Spinal cord (tissue), 10 donors: ENCODE measurements at places on chromosomes 1 and 21.

DNA sequence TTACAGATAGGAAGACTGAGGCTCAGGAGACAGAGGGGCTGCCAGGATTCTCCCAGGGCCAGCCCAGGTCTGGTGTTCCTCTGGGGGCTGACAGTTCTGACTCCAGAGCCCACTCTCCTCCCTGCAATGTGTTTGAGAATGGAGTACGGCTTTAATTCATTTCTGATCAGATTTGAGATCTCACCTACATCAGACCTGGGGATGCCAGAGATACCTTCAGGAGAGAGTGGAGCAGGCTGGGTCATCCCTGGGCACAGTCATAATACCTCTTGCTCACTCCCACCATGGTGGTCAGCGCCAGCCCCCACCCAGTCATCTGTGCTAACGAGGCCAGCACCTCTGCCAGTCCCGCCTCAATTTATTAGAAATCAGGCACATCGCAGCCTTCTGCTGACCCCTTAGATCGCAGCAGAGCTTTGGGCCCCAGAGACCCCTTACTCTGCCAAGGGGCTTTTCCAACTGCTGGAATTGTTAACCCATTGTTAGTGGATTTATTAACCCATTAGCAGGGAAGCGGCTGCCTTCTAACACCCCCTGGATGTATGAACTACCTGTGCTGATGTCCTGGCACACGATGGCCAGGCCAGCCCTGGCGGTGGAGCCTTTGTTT lies 352.1 kb downstream of the MATN1 start:
- DNase-seq = no peak

GRCh38 chr1:241817331-241817792 lies 30.6 kb upstream of the EXO1 start:
- no peak for DNase-seq

DNA sequence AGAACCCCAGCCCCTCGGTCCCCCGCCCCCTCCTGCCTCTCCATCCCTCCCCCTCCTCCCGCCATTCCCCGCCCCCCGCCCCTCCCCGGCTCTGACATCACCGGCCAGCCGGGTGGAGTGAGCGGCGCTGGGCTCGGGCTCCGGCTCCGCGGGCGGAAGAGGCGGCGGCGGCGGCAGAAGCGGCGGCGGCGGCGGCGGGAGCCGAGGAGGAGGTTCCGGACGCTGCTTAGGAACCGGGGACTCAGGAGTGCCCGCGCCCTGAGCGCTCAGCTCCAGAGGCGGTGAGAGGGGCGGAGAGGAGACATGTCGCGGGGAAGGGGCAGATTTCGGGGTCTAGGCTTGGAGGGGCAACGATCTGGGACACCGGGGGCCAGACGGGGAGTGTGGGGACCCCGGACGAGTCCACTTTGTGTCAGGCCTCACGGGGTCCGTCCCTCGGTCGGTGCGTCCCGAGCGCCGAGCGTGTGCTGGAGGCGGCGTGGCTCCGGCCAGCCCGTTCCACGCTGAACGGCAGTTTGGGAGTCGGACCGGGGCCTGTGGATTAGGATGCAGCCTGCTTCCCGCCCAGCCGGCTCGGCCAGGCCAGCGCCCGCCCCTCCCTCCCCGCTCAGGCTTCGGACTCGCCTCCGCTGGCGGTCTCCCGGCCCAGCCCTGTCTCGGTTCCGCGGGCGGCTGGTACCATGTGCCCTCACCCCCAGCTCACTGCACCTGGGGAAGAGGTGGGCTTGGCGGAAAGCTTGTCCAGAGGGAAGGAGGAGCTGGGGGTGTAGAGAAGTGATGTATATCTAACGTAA lies at the start of gene PEA15:
PEA15 (plus strand) TSS at position 143 of the 794 bp plus-strand sequence. CDS start 6,161 bp downstream, outside the sequence.
- DNase-seq = no peak

DNA sequence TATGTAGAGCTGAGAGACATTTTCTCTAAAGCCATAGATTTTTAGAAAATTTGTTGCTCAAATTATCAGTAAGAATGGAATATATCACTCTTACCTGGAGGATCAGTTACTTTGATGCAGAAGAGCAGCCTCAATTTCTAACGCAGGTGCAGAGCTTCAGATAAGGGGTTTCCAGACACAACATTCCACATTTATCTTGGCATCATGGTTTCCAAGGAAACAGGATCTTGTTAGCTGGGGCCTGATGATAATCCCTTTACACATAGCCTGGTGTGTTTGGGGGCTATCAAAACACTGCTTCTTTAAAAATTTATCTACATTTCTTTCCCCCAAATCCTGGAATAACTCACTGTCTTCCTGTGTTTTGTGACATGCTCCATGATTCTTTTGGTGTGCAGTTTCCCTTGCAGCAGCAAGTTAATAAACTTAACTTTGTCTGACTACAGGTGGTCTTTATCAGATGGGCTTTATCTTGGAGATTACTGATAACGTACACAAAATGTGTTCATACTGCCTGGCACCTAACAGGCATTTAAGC lies 2.7 kb upstream of the STX12 start:
- DNase-seq = no peak

DNA sequence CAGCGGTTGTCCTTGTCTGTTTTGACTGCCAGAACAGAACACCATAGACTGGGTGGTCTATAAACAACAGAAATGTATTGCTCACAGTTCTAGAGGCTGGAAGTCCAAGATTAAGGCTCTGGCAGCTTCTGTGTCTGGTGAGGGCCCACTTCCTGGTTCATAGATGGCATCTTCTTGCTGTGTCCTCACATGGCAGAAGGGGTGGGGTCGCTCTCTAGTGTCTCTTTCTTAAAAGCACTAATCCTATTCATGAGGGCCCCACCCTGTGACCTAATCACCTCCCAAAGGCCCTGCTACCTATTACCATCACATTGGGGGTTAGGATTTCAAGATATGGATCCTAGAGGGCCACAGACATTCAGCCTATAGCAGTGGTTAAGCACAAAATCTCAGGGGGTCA lies 304.4 kb downstream of the NFIA start:
- DNase-seq = no peak

DNA sequence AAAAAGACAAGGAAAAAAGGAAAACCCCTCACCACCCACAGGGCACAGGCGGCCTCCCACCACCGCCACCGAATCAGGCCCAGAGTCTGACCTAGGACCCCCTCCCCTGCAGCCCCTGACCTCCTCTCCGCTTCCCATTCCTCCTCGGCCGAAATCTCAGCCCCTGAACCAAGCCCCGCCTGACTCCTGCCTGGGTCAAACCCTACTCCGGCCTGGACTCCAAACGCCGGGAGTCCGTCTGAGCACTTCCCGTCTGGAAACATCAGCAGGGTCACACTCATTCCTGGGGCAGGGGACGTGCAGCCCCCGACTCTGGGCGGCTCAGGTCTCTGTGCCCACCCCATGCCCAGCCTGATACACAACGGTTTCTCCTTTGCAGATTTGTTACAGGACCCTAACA lies 26.4 kb upstream of the SUMO3 start:
- DNase-seq = no peak

GRCh38 chr1:108877348-108878159 lies 769 bp downstream of the GPSM2 start:
- DNase-seq = no peak

DNA sequence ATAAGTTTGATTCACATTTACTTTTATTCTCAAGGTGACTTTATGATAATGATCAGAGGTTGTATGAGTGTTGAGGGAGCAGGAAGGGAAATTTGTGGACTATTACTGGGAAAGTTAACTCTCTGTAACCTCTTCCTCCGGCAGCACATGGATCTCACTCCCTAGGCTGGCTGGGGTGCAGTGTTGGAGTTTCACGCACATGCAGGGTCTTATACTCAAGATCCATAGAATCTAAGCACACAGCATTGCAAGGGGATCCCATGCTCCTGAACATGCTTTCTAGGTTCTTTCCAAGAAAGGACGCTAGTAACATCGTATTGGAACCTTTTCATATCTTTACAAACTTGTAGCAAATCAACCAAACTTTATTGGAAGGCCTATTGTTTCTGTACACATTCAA lies 757.6 kb upstream of the TPTE start:
- DNase-seq = no peak

- no peak for DNase-seq
Observed at GRCh38 chr1:52102336-52103013, 39.4 kb upstream of the ZFYVE9 start.

DNA sequence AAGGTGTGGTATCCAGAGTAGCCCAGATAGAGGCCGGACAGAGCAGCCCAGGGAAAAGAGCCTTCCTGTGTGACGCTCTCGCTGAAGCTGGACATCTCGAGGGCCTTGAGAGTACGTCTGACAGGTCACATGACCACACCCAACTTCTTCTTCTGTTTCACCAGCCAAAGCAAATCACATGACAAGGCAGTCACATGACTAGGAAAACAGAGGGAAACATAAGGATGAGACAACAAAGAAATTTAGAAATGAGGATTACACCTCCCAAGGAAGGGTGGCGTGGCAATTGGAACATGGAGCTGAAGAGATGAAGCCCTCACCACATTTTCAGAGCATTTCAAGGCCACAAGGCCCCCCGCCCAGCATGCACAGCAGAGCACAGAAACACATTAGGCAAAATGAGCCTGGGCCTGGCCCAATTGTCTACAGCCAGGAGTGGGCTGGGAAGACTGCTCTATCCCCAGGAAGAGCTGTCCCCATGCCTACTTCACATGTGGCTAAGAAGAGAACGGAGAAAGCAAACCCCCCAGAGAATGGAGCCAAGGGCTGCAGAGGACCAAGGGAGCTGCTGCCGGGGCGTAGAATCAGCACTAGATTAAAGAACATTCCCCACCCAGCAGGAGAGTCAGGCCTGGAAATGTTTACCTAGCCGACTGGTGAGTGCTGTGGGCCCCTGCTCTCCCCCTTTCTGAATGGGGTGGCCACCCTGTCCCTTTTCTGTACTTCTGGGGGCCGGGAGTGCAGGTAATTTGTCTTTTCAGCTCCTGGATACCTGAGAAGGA lies 305.1 kb downstream of the NPHP4 start:
- no peak for DNase-seq

DNA sequence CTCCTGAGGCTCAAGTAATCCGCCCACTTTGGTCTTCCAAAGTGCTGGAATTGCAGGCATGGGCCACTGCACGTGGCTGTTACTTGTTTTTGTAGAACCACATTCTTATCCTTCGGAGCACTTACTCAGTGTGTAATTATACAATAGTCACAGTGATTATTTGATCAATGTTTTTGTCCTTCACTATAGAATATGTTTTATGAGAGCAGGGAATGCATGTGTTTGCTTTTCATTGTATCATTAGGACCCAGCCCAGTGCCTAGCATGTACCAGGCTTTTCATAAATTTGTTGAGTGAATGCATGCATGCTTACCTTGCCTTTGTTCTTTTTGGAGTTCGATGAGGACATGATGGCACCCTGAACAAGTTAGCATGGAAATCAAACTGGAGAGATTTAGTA lies 5.8 kb downstream of the SZT2 start:
- no peak for DNase-seq

DNA sequence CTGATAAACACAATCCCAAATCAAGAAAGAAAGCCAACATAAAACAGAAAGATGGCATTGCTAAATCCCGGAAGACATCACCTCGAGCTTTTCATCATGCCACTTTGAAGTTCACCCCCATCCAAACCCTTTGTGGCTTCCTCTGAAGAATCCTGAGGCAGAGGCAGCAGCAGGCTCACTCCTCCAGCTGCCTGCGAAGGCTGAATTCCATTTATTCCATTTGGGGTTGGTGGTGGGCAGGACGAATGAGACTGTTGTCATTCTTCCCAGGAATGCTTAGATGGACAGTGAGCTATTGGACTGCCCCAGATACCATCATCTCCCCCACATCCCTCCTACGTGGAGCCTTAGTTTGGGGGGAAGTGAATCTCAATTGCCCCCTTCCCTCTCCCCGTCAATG lies 437.5 kb downstream of the SMYD3 start:
- no peak for DNase-seq

DNA sequence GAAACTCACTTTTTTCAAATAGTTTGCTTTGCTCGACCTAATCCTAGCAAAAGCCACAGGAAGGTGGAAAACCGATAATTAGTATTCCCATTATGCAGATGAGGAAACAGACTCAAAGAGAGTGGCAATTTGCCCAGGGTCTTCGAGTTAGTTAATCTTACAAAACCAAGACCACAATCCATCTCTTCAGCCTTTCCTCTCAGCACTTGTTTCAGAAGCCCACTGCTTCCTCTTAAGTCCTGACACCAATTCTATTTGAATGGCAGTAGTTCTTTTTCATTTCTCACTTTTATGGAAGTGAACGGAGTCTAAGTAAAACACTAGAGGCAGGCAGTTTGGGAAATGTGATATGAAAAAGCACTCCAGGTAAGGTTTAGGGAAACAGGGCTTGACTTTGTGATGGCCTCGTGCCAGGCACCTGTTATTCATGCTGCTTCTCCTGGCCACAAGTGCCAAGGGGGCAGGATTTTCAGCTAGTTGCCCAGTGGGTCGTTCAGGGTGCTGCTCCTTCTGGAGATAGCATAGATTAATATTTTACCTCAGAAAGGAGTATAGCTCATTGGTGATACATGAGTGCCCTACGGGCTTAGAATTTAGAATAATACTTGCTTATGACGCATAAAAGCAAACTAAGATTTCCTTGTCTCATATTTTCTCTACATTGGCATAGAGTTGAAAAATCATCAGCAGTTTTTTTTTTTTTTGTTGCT lies 76.6 kb upstream of the NRIP1 start:
- peak; percentile 72 for DNase-seq

DNA sequence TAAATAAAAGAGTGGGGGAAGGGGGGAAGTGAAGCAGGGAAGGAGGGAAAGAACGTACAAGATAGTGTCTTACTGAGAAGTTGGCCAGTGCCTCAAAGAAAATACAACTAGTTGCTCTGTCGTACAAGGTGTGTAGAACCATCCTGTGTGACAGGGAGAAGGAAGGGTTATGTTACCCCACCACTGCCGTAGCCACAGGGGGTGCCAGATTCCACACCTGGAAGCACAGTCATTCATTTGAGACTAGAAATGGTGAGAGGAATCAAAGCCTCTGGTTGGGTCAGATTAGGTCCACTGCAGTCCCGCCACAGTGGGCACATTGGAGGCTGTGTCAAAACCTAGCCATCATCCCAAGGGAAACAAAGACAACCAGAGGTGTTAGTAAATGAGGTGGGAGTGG lies 2.7 kb upstream of the ERI3 start:
- DNase-seq = no peak

GRCh38 chr1:7588457-7588827 lies 182.7 kb upstream of the VAMP3 start:
- no peak for DNase-seq

DNA sequence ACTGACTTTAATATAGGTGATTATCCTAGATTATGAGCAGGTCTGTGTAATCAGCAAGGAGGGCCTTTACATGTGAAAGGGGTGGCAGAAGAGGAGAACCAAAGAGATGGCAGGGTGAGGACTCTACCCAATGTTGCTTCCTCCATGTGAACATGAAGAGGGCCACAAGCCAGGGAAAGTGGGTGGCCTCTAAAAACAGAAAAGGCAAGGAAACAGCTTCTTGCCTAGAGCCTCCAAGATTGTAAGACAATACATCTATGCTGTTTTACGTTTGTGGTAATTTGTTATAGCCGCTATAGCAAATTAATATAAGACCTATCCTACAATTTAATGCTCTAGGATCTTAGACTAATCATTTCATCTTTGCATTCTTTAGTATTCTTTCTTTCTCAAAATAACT lies 85.5 kb downstream of the PLPP3 start:
- DNase-seq = no peak

GRCh38 chr1:54887665-54888071 lies 673 bp upstream of the DHCR24 start:
- peak; percentile 11 for DNase-seq
